ENCODE measurements at places on chromosomes 6 and 20.

- no peak for DNase-seq
These were observed 46.3 kb downstream of the SCAND1 start for GRCh38 chr20:35908007-35908406.

- DNase-seq, result no peak
These were observed 57.3 kb downstream of the BCKDHB start for GRCh38 chr6:80163754-80164187.

DNA sequence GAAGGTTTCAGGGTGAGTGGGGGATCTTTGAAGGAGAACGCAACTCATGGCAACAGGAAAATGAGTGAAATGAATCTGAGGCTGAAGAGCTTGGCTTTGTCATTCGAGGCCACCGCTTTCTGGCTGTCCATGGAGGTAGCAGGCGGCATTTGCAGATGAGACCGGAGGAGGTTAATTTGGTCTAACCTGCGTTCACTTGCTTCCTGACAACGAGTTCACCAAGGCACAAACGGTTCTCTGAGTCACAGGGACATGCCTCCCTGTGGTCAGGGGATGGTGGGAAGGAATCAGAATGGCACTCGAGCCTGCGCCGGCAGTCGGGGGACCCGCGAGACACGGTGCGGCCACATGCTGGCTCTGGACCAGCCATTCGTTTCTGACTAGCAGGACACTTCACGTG is 75.0 kb downstream of the IRF4 start:
- no peak for DNase-seq

DNA sequence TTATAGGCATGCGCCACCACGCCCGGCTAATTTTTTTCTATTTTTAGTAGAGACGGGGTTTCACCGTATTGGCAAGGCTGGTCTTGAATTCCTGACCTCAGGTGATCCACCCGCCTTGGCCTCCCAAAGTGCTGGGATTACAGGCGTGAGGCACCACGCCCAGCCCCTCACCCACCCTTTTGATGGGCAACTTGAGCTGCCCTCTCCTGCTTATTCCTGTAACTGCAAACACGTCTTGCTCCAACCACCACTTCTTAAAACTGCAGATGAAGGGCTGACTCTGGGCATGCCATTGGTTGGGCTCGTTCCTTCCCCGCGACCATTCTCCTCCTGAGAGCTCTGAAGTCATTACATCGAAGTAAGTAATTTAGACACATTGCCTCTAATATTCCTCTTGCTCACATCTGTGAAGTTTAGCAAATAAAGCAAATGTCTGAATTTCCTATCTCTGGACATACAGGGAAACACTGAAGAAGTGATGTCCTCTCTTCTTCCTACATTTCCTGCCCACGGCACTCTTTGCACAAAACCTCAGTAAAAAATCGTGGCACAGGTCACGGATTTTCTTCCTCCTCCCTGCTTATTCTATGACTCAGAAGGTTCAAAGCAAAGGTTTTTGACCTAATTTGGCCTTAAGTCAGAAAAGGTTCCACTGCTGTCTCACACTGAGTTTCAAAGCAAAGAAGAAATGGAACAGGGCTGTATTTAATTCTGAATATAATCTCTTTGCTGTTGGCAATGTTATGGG is 117.5 kb downstream of the GMPR start:
- no peak for DNase-seq

- no peak for DNase-seq
These were observed 56.2 kb downstream of the SSR1 start for GRCh38 chr6:7256785-7257184.

- DNase-seq, result peak; percentile 8
These were observed 717 bp downstream of the CSNK2A1 start for GRCh38 chr20:542777-543368.

DNA sequence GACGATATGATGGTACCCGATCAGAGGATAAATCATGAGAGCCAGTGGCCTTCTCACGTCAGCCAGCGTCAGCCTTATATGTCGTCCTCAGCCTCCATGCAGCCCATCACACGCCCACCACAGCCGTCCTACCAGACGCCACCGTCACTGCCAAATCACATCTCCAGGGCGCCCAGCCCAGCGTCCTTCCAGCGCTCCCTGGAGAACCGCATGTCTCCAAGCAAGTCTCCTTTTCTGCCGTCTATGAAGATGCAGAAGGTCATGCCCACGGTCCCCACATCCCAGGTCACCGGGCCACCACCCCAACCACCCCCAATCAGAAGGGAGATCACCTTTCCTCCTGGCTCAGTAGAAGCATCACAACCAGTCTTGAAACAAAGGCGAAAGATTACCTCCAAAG is 122.2 kb downstream of the TMEM242 start:
- DNase-seq, result no peak

DNA sequence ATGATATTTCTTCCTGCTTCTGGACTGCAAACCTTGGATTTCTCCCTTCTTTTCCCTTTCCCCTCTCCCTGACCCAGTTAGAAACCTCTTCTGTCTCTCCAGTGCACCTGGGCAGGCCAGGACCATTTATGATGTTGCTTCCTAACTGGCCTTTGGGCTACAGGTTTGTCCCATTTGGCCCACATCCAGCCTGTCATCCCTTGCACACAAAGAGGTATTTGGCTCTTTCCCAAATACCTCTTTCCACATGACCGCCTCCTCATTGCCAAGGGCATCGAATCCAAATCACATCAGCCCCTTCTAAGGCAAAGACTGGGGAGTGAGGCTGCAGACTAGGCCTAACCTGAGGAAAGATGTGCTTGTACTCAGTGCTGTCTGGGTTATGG is 13.6 kb downstream of the FGD2 start:
- no peak for DNase-seq

- no peak for DNase-seq
These were observed 25.2 kb downstream of the TNFAIP3 start for GRCh38 chr6:137892271-137892708.

DNA sequence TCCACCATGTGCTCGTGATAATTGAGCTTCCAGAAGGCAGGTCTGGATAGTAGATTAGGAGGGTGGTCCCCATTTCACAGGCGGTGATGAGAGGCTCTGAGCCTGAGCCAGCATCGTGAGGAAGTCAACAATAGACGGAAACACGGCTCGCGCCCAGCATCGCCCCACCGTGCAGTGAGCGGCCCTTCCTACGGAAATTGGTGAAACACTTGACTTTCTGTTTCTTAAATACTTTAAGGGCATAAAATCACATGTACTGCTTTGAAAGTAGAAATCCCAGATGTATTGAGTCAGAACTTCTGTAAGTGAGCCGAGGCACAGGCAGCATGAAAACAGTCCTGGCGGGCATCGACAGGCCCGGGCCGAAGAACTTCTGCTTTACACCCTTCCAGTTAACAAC is 4.3 kb upstream of the KIF25 start:
- DNase-seq, result no peak

DNA sequence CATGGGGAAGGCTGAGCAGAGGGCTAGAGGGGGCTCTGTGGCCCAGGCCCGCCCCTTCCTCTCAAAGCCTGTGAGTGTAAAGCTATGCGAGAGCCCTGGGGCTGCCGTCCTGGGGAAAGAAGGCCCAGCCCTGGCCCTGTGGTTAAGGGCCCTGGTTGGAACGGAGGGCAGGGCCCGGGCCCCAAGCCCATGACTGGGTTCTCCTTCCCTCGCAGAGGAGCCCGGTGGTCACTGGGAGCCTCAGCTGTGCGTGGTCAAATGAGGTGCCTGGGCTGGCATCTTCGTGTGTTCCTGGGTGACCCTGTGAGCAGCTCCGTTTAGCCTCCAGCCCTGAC is 56.0 kb downstream of the SMOC2 start:
- no peak for DNase-seq

DNA sequence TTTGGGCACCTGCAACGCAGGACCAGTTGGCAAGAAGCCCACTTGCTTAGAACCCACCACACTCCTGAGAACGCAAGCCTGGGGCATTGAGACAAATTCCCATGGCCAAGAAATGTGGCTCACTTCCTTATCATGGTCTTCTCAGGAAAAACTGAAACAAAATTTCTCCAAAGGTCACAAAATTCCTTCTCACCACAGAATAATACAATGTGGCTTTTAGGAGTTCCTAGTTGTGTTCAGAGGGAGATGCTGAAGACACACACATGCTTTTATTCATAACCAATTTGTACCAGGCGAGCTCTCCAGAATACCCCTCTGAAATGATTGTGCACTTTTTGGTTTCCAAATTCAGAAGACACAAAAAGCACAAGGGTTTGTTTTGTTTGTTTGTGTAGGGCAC is 31.6 kb downstream of the ADTRP start:
- no peak for DNase-seq

- no peak for DNase-seq
These were observed 228.2 kb downstream of the RFPL4B start for GRCh38 chr6:112575309-112575834.

DNA sequence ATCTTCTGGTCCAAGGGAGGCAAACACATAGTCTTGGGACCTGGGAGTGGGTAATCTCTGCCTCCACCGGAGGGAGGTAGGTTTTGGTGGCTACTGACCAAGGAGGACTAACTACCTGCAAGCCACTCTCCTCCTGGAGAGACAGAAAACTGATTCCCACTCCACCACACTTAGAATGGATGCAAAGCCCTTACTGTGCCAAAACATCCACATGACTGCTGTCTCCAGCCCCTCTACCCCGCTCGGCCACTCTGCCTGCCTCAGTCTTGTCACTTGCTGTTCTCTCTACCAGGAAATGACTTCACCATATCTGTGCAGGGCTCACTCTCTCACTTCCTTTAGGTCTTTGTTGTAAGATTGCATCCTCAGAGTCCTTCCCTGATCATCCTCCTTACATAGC is 129.5 kb upstream of the ARG1 start:
- DNase-seq, result peak; percentile 27

DNA sequence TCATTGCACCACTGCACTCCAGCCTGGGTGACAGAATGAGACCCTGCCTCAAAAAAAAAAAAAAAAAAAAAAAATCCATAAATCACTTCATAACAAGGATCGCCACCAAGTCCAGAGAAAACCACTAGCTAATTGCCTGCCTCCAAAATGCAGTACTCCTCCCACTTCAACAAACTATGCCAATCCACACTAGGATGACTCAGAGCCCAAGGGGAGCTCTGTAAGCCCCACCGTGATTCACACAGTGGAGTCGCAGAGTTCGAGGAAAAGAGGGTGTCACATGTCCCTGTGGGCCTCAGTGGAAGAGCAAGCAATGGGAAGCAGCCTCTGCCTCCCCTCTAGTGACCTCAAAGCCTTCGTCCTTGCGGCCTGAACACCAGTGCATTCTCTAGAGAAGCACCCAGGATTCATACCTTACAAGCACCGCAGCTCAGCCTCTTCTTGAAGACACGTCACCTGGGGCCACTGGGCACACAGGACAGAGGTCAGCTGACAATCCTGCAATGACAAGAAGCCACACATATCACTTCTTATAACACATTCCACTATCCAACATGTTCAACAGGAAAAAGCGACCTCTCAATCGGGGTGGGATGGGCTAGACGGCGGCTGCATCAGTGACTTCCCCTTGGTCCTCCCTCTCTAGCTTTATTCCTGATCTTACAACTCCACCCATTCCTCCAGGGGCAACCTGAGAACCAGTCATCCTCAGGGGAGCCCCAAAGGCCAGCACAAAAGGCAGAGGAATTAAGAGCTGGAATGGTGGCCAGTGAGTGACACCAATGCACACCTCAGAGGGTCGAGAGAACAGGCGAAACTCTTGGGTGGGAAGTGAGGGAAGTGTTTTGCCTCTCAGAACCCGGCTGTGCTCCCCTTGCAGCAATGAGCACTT is 8.9 kb downstream of the SNHG17 start:
- peak; percentile 32 for DNase-seq

GRCh38 chr20:588476-588875 is 21.6 kb downstream of the TCF15 start:
- no peak for DNase-seq

DNA sequence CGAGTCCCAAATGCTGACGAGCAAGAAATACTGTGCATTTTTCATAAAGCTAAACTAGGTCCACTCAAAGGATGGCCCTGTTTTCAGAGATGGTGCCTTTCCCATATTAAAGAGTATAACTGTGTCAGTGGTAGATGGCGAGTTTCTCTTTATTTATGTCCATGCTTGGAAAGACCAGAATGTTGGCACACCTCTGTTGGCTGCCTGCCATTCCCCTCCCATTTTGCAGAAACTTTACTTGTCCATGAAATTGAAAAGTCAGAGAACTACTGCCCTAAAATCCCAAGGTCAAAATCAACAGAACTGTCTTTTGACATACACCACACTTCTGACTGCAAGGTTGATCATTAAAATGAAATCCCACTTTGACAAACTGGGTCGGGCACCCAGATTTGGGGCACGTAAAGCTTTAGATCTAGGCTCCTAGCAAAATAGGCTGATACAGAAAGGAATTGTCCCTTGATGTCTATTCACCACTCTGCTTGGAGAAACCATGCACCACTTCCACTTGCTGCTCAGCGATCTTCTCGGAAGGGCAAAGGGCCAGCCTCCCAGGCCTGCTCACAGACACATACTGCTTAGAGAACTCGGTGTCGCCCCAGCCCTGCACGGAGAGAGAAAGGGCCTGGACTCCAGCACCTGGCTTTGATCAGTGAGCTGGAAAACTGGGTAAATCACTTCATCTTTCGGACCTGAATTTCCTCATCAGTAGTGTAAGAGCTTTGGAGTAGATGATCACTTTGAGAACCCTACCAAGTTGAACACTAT is 130.0 kb downstream of the AGPAT4 start:
- DNase-seq, result no peak

GRCh38 chr6:39256294-39256940 is 27.1 kb upstream of the KCNK5 start:
- no peak for DNase-seq

GRCh38 chr6:56890683-56891429 is 64.1 kb upstream of the BEND6 start:
- no peak for DNase-seq

- no peak for DNase-seq
These were observed 121.8 kb upstream of the SLC35B3 start for GRCh38 chr6:8557014-8557748.

DNA sequence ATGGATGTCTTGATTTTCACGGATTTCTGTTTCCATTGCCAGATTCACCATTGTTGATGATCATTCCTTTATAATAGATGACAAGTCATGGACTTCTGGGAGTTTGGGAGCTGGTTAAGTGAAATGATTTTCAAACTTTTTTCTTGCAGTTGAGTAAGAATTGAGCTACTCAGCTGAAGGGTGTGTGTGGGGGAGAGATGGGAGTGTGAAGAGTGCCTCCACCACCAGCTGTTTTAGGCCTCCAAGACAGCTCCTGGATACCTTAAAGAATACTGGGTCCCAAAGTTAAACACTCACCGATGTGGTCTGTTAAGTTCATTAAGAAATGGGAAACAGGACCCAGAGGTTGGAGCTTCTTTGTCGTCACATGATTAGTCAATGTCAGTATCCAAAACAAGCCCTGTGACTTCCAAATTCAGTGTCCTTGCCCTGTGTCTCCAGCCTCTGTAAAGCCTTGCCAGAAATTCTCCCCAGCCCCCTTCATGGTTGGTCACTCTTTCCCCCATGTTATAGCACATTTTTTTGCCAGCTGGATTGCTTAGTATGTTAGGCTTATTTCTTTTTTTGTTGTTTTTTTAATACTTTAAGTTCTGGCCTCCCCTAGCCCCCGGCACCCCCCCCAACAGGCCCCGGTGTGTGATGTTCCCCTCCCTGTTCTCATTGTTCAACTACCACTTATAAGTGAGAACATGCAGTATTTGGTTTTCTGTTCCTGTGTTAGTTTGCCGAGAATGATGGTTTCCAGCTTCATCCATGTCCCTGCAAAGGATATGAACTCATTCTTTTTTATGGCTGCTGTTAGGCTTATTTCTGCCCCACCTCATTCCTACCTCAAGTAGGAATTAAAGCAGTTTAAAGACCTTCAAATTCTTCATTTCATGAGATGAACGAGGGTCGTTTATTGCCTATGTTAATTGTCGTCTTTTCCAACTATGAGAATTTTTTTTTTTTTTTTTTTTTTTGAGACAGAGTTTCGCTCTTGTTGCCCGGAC is 26.9 kb downstream of the BICRAL start:
- no peak for DNase-seq

GRCh38 chr6:121504227-121504626 is 68.8 kb downstream of the GJA1 start:
- no peak for DNase-seq
